ENCODE measurements at places on chromosomes 5 and 9.

GRCh38 chr5:159120446-159120845 is 20.7 kb upstream of the EBF1 start:
- DNase-seq: no peak

- no peak for DNase-seq
Measured at GRCh38 chr9:121960665-121961064, 132.4 kb downstream of the TTLL11 start.

GRCh38 chr5:127392762-127393161 is 102.2 kb downstream of the MEGF10 start:
- DNase-seq: no peak

- no peak for DNase-seq
Measured at GRCh38 chr5:42759456-42759855, 2.8 kb downstream of the CCDC152 start.

DNA sequence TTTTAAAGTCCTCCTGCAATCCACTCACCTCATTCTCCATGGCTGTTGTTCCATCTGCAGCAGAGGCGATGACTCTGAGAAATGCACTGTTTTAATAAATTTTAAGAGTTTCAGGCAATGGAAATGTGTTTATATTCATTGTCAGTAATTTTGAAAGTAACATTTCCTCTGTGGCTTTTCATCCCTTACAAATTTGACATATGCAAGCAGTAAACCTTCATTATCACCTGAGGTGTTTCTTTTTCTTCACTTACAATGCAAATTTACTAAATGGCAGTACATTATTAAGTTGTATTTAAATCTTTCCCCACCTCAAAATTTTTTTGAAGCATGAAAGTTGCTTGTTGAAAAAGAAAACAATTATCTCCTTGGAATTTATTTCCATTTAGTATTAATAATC is 136.9 kb downstream of the DIRAS2 start:
- DNase-seq: no peak

- no peak for DNase-seq
Measured at GRCh38 chr5:44245935-44246334, 143.3 kb downstream of the FGF10 start.

- no peak for DNase-seq
Measured at GRCh38 chr5:176650354-176650884, 3.1 kb downstream of the TSPAN17 start.

DNA sequence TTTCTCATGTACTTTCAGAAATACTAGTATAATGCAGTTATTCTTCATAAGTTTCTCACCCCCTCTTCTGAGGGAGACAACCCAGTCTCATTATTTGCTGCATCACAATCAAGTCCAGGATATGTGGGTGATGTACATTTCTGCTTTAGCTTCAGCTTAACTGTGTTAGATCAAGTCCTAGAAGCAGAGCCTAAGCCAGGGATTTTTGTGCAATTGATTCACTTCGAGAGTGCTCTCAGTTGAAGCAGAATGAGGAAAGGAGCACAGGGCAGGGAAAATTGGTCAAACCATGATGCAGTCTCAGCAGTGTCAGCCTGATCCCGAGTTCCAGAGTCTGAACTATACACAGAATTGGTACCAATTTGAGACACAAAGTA is 15.1 kb downstream of the HNRNPK start:
- no peak for DNase-seq

DNA sequence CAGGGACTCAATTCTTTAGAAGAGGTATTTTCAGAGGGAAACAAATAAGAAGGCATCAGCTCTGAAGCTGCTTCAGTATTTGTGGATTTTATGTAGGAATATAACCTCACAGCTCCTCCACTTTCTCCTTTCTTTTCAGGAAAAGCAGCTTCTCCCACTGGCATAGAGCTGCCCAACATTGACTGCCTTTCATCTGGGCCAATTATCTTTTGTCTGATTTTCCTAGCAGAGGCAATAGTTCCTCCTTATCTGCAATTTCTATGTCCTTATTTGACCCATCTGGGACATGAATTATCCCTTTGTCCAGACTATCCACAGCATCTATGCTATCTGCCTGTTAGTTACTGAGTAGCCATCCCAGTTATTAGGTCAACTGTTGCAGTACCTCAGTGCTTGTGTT is 1671.2 kb upstream of the ACO1 start:
- no peak for DNase-seq

DNA sequence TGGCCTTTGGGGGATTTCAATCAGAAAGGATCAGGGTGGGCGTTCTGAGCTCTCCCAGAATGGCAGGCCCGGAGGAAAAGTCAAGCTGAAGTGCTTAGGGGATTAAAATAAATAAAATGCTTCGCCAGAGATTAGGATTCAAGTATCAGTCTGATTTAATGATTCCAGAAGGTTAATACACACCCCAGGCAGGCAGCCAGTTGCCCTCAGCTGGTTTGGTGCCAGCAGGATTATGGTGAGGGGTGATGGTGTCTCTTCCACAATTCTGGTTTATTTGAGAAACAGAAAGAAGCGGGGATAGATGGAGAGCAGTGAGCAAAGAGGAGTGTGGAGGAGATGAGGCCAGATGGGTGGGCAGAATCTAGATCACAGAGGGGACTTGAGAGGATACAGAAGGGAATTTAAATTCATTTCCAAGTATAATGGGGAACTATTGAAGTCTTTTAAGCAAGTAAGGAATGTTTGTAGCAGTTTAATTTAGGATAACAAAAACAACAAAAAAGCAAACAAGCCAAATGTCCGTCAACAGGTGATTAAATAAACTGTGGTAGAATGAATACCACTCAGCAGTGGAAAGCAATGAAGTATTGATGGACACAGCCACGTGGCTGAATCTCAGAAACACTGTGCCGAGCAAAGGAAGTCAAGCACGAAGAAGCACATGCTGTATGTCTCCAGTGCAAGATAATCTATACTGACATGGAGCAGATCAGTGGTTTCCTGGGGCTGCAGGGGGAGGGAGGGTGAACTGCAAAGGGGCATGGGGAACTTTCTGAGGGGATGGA is 297.7 kb downstream of the MSX2 start:
- no peak for DNase-seq

GRCh38 chr5:16976625-16977008 is 40.5 kb upstream of the MYO10 start:
- DNase-seq: no peak

- no peak for DNase-seq
Measured at GRCh38 chr9:116154976-116155697, 1.5 kb downstream of the PAPPA start.

- no peak for DNase-seq
Measured at GRCh38 chr9:100020121-100020795, 78.5 kb downstream of the ERP44 start.

- DNase-seq: no peak
Measured at GRCh38 chr9:117034866-117035265, 347.8 kb downstream of the TRIM32 start.

DNA sequence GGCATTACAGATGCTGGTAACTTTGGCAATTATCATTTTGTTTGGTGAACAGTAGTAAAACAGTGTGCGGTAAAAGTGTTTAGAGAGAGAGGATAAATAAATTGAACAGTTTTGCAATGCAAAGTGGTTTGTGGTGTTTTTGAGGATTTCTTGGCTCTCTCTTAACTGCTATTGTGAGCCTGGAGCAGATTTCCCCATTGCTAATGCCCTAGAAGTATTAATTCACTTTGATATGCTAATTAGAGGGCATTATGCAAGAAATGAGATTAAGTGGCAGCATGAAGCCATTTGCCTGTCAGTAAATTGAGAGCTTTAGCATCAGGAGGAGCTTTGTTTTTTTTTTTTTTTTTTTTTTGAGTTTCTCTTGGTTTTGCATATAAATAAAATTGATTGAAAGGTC is 8.2 kb downstream of the PBX3 start:
- no peak for DNase-seq

GRCh38 chr5:110623874-110624273 is 102.6 kb downstream of the TMEM232 start:
- DNase-seq: no peak

DNA sequence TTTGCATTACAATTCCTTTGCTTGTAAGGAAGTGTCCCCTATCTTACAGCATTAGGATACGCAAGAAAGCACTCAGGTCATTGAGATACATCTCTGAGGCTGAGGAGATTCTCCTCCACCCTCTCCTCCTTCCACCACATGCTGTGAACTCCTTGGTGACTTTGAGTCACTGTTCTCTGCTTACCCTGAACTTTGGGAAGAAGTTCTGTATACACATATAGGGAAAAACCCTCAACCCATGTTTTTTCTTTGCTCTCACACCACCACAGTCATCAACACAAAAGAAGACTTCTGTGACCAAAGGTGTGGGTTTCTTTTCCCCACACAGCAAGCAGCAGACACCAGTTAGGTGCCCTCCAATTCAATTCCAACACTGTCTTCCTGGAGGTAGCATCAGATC is 38.1 kb downstream of the CNOT6 start:
- no peak for DNase-seq

- no peak for DNase-seq
Measured at GRCh38 chr5:139046551-139046950, 151.6 kb downstream of the SIL1 start.

GRCh38 chr5:151195622-151196021 is 28.3 kb downstream of the CCDC69 start:
- DNase-seq: no peak

- no peak for DNase-seq
Measured at GRCh38 chr9:106757514-106757913, 105.5 kb upstream of the ZNF462 start.

- no peak for DNase-seq
Measured at GRCh38 chr5:140227046-140227445, 52.1 kb downstream of the CYSTM1 start.

DNA sequence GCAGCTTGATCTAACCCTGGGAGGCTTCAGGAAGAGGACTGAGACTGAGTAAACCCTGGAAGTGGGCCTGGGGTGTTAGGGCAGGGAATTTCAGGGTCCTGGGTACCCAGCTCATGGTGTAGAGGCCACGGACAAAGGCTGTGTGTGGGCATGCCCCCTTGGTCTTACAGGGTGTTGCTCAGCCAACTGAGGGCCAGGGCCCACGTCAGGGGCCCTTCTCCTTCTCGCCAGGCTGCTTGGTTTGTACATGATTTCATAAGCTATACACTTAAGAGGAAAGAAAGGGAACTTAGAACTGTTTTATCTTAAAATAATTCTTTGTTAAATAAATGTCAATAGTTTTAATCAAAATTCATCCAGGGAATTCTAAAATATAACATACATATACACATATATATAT is 95.4 kb downstream of the TLE4 start:
- no peak for DNase-seq

- no peak for DNase-seq
Measured at GRCh38 chr9:117395151-117395650, 19.7 kb downstream of the ASTN2 start.

DNA sequence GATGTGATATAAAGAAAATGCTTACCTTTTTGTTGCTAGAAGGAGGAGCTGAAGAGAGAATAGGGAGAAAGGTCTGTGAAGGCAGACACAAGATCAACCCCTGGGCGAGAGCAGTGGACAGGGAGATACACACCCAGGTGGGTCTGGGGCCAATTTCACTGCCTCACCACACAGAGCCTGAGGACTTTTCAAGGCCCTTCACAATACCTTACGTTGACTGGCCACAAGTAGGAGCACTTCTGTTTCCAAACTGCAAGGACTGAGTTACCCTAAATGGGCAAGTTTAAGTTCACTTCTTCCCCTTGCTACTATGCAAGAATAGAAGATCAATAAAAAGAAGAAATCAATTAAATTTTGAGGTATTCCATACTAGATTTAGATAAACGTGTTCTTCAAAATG is 174.5 kb upstream of the SLC12A2 start:
- no peak for DNase-seq

GRCh38 chr5:145450286-145450885 is 384.8 kb downstream of the PRELID2 start:
- no peak for DNase-seq

GRCh38 chr9:33446946-33447798 is at the start of gene AQP3:
TSS of gene AQP3 (minus strand) at chr9:33447593. CDS start at chr9:33447530, 63 bp downstream.
- peak; percentile 64 for DNase-seq

DNA sequence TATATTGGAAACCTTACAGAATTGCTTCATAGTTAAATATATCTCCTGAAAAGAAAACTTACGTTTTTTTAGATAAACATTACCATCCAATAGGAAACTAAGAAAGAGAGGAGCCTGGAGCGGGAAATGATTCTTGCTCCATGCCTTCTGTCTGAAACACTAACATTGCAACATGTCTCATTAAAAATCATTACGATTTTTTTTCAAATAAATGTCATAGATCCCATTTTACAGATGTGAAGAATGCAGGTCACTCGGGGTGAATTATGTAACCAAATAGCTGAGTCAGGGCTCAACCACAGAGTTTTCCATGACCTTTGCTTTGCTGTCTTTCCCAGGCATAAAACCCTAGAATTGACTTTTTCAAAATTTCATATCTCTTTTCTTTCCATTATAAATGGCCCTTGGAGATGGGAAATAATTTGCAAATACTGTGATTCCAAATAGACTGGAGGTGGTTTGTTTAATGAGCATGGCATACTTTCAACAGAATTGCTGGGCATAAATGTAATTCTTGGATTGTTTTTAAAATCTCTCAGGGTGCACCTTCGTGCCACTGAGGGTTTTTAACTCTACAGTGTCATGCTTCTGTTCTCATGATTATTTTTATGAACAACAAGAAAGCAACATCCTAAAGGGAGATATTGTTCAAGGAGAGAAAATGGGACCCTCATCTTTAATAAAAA is 302.8 kb downstream of the EBF1 start:
- DNase-seq: no peak

- DNase-seq: no peak
Measured at GRCh38 chr5:80231243-80231642, 24.6 kb downstream of the SERINC5 start.

DNA sequence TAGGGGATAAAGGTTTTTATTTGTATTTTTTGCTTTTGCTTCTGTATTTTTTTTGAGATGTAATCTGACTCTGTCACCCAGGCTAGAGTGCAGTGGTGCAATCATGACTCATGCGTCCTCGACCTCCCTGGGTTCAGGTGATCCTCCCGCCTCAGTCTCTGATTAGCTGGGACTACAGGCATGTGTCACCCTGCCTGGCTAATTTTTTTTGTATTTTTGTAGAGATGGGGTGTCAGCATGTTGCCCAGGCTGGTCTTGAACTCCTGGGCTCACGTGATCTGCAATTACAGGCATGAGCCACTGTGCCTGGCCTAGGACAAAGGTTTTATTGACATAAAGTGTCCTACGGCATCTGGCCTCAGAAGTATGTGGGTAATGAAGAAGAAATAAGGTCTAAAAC is 297.1 kb upstream of the C9orf72 start:
- no peak for DNase-seq

DNA sequence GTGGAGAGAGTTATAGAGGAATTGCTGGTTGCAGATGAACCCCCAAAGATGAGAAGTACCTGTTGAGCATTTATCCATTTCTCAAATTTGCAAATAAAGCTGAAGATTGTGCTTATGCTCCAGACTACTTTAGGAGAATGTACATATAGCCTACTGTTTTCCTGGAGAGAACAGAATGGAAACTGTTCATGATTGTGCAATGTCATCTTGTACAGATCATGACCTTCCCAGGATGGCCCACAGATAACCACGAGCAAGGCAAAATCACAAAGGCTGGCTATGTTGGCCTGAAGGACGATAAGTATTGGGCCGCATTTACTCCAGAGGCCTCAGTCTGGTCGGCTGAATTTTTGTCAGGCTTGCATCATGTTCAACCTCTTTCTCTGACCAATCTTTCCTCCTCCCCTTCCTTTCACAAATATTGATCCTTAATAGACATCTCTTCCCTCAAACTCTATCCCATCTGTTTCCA is 28.5 kb upstream of the RICTOR start:
- DNase-seq: no peak

GRCh38 chr9:121812159-121812735 is 160.8 kb downstream of the DAB2IP start:
- no peak for DNase-seq

Data from effector memory CD4-positive, alpha-beta T cell (primary cell).